ENCODE measurements at places on chromosomes 7 and 10.

DNA sequence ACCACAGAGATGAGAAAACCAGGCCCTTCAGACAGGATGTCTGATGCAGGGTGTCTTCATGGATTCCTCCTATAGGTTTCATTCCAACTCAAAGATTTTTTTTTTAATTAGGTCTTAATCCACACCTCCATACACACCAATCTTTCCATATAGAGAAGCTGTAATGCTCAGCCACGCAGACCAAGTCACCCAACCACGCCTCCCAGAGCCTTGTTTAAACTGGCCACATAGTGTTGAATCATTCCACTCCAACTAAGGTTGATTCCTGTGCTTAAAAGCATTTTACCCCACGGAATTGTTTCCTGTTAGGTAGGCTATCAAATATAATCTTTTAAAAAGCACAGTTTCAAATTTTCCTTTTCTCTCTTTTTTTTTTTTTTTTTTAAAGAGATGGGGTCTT lies 153.6 kb downstream of the TYW1B start:
- no peak for DNase-seq

DNA sequence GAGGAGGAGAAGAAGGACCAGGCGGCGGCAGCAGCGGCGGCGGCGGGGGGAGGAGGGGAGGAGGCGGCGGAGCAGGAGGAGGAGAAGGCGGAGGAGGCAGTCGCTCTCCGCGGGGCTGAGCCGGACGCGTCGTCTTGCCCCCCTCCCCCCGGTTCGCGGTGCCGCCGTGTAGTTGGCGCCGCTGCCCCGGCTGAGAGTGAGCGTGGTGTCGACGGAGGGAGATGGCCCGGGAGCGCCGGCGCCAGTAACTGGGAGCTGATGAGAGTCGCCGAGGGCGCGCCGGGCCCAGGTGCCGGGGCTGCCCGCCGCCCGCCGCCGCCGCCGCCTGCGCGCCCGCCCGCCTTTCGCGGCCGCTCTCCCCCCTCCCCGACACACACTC lies 257 bp downstream of the WAC start:
- peak; percentile 1 for DNase-seq

DNA sequence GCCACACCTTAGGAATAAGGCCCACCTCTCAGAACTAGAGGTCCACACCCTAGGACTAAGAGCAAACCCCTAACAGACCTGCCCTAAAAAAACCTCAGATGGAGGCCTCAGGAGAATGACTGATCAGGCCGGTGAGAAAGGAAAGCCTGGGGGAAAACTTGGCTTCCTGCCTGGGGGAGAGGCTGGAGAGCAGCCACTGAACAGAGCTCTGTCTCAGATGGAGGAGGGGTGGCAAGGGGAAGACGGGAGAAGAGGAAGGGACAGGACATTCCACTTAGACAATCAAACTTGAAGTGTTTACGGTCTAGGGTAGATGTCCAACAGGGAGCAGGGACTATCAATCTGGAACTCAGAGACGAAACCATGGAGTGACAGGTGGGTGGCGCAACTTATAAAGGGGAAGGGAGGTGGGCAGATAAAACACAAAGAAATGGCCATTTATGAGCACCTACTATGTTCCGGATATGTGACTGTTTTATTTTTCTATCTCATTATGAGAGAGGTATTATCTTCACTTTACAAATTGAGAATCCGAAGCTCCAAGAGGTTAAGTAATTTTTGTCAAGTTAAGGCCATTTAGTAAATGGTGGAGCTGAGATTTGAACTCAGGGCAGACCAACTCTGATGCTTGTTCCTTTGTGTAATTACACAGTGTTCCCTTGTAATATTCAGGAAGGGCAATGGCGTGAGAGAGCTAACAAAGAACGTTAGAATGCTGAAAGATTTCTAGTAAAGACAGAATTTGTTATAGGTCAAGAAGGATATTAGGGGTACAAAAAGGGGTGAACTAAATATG lies 82.6 kb downstream of the DNMBP start:
- DNase-seq = peak; percentile 76

GRCh38 chr7:45157286-45157652 lies 322 bp upstream of the RAMP3 start:
- no peak for DNase-seq

DNA sequence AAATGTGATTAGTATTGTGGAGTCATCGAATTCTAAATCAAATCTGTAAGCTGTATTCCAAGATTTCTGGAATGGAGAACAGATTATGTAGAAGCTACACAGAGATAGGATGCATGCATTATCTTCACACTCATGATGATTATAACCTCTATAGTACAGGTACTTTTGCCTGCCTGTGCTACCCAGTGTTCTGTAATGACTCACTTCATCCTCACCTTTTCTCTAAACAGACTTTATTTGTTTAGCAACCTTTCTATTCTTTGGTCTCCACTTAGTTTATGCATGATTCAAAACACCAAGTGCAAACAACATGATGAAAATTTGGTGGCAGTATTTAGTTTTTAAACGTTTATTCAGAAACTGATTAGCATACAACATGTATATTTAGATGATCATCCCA lies 68.4 kb upstream of the PRPS1L1 start:
- DNase-seq = no peak

- DNase-seq = no peak
Observed at GRCh38 chr7:6117533-6117932, 86.4 kb downstream of the ANKRD61 start.

DNA sequence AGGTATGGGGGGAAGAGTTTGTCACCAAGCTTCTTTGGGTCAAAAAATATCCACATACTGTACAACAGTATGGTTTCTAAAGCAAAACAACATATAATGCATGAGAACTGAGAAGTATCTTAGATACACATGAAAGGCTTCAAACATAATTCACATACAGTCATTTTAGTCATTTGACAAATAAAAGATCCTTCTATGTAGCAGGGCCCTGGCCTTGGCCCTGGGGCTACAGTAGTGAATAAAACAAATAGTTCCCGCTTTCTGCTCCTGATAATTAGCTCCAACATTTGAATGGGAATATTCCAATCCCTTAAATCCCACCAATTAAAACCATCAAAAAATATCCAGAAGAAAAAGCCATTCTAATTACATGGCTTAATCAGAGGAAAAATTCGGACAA lies 51.3 kb downstream of the MALSU1 start:
- no peak for DNase-seq

GRCh38 chr7:36085096-36085495 lies 68.0 kb upstream of the EEPD1 start:
- no peak for DNase-seq

GRCh38 chr7:28183627-28184026 lies 3.0 kb upstream of the JAZF1 start:
- DNase-seq = no peak

GRCh38 chr7:20201380-20201779 lies 15.8 kb downstream of the MACC1 start:
- DNase-seq = no peak

GRCh38 chr10:117477211-117477947 lies 65.2 kb upstream of the EMX2 start:
- no peak for DNase-seq

DNA sequence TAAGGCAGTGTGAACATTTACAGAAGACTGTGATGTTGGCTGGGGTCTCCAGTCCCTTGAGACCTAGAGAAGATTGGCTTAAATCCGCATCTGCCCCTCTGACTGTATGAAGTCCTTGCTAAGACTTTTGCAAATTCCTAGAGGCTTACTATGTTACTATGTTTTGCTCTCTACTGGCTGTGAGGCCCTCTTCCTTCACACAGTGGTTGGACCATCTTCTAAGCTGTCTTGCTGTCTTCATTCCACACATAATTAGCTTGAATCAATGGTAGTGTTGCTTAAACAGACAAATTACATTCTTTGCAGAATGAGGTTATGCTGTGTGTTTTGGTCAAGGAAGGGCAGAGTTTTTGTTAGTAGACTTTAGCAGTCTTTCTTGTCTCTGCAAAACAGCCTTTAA lies 658.0 kb downstream of the TYW1 start:
- DNase-seq = no peak

GRCh38 chr10:114048472-114048871 lies 4.8 kb downstream of the ADRB1 start:
- no peak for DNase-seq

GRCh38 chr10:10330418-10330817 lies 687.3 kb upstream of the CELF2 start:
- no peak for DNase-seq

DNA sequence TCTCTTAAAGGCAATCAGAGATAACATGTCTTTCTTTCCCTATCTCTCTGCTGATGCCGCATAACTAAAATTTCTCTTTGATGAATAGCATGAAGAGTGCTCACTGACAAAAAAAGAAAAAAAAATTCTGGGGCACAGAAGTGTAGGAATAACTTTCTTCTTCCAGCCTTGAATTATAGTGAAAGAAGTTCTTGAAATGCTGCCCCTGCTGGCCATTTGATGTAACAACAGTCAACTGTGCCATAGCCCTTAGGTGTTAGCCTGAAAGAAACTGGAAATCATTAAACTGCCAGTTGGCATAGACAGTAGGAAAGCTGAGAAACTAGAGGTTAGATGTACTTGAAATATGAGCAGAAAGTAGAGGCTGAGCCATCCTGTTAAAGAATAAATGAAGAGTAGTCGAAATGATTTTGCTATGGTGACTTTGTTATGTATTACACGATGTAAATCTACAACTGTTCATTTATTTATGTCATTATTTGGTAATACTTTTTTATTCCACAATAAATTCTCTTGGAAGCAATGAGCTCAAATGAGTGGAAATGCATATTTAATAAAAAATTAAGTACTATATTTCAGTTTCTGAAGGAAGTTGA lies 48.3 kb upstream of the FAM171A1 start:
- DNase-seq = peak; percentile 48

DNA sequence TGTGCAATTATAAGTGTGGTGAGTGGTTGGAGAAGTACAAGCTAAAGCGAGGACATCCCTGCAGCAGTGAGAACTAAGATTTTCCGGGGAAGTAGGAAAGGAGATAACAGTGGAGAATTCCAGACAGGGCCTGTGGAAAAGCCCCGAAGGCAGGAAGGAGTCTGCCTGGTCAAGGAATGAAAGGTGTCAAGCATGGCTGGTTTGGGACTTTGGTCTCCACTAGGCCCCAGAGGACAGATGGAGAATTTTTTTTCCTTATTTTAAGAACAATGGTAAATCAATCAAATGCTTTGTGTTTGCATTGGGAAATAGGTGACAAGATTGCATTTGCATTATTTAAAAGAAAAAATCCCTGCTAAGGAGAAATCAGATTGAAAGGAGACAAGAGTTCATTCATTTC lies 3.2 kb upstream of the CEP55 start:
- DNase-seq = no peak

- no peak for DNase-seq
Observed at GRCh38 chr7:93817004-93817403, 73.5 kb downstream of the TFPI2 start.

DNA sequence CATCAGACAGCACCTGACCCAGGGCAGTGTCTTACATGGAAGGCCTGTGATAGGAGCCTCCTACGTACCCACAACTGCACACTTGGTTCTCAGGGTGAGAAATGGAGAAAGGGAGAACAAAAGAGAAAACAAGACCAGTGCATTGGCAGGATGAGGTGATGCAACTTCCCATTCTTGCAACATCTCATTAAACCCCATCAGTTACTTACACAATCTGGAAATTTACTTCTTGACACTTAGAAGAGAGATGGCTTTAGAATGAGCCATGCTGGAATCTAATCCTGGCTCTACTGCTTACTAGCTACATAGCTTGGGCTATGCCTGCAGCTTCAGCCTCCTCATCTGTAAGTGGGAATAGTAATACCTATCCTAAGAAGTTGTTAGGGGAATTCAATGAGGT lies 391.7 kb downstream of the KCNMA1 start:
- no peak for DNase-seq

DNA sequence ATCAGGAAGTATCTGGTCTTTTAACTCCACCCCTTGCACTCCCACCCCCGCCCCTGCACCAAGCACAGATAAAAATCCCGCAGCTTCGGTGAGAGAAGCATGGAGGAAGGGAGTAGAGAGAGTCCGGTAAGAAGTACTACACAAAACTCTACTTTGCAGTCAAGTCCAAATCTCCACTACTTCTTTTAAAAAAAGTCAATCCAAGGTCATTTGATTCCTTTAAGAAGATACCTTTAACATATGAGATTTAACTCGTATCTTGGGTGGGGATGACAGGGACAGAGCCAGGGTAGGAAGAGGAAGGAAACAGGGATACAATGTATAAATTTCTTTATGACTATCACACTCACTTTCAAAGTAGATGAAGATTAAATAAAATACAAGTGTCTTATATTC lies 132.1 kb downstream of the NRBF2 start:
- peak; percentile 57 for DNase-seq

- no peak for DNase-seq
Observed at GRCh38 chr7:114788706-114789105, 133.2 kb upstream of the MDFIC start.

DNA sequence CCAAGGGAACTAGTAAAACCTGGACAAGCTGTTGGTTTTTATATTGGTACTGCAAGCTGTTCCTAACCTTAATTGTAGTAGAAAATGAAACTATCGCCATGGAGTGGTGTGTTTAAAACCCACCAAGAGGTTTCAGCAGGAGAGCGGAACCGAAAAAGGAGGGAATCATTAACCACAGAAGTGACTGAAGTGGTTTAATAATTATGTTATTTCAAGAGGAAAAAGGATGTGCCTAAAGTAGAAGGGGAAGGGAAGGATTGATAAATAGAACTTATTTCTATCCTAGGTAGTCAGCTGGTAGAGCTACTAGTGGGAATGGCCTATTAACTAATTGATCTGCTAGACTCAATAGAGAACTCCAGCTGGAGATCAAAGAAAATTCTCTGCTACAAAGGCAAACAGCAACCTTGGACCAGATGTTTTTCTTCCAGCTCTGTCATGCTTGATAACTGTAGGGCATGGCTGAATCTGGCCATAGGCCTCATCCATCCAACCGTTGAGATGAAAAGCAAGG lies 91.8 kb downstream of the BAMBI start:
- no peak for DNase-seq

DNA sequence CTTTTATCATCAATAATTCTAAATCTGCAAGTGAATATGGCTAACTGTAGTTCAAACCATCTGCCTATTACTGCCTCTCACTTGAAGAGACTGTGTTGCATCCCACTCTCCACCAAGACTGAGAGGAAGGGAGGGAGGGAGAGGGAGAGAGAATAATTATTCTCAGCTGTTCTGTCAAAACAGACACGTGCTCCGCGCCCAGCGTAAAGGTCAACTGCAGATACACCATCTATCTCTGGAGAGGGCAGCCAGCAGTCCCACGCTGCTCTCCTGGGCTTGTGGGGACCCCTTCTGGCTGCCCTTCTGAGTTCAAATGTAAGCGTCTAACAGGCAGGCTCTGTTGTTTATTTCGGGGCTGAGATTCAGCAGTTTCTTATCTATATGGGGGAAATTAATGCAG lies 625.5 kb upstream of the GALNT17 start:
- peak; percentile 7 for DNase-seq
